Activated naive CD8-positive, alpha-beta T cell treated with anti-CD3 and anti-CD28 coated beads, Interleukin-2, amount 10 ng/mL, durations not matched to agents 7 days and 5 days (primary cell): ENCODE measurements at places on chromosomes 13 and 19.

DNA sequence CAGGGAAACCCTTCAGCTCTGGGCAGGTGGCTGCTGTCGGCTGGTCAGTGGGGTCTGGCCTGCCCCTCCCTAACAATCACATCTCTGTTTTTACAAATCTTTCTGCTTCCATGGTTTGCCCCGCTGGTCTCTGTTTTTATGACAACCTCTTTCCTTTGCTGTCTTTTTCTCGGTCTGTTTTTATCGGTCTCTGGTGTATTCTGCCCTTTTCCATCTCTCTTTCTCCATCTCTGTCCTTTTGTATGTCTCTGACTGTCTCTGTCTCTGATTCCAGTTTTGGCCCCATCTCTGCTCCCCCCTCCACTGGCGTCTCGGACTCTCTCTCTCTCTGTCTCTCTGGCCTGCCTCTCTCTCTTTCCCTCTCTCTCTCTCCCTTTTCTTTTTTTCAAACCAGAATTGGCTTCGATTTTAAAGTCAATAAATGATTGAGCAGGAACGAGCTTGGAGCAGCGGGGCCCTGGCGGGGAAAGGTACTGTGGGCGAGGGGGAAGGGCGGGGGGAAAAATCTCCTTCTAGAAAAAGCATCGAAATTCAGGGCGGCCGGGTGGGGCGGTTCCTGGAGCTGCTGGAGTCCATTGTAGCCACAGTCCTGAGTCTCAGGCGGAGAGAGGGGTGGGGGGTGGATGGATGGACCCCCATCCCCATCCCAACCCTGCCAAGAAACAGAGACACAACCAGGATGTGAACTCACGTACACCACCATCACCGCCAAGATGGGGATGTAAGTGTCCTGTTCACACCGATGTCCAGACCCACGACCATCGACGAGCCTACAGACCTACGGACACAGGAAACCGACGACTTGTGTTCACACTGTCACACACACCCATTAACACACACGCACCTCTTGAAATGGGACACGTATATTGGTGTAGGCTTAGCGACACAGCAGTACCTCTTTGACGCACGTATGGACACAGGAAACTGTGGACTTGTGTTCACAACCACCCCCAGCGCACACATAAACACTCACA is 3.0 kb downstream of the NFIX start:
- no peak for DNase-seq

- no peak for DNase-seq
These were observed 54.2 kb upstream of the PTPRS start for GRCh38 chr19:5394551-5395505.

DNA sequence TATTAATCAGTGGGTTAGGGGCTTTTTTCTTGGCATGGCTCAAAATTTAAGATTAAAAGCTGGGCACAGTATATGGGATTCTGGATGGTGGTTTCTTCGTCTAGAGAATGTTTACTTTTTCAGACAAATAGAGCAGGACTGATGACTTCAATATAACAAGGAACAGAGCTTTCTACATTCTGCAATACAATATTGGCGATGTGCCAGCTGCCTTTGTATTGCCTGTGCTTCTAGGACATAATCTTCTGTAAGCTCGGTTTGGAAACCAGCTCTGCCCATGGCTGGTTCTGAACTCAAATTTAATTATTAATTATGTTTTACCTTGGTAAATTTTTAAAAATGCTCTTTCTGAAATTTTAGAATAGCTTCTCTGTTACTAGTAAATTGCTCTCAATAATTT is 139.1 kb upstream of the TRPC4 start:
- DNase-seq = no peak

DNA sequence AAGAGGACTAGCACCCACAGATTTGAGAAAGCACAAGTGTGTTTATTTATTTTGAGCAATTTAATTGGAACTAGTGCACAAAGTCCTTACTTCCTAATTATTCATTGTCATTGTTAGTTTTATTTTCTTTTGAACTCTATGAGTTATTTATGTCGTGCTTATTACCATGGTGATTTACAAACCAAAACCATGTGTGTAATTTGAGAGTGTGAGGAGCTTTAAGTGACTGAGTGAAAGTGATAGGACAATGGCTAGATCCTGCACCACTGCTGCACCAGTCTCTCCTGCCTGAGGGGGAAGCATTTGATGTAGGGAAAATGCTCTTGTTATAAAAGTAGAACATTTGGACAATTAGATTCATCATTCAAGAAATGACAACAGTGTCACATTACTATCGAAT is 172.3 kb upstream of the KLF12 start:
- no peak for DNase-seq

- DNase-seq = no peak
These were observed 294.8 kb downstream of the FOXO1 start for GRCh38 chr13:40371531-40372125.
